Pancreas (tissue), 10 donors: ENCODE measurements at places on chromosomes 11 and 22. TPM values are rescaled to one million over a fixed set of nuclear protein-coding genes. Genes with fewer than 3 reads are reported as not detected.
A peak's percentile ranks its signal among the peaks of the same experiment; 100 is the strongest.

Gene CAPRIN1
- total RNA-seq: 99.4 TPM

DNA sequence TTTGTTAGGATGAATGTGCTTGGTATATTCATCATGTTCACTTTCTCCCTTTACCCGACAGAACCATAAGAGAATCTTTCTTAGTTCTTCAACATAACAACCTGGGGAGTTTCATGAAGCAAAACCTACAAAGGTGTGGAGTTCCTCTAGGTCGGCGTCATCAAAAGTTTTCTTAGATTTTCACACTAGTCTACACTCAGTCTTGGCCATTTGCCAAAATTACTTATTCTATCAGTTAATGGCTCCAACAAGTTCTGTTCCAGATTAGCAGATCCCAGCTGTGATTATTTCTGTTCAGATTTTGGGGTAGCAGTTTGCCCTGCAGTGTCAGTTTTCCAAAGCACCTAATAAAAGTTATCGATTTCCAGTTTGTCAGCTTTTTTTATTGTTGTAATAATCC lies 935.8 kb upstream of the RAG2 start:
- H3K27me3 ChIP-seq: no peaks in the 10 kb centered on the region
- H3K4me3 ChIP-seq: no peak overlapping the region
- H3K36me3 ChIP-seq: no peaks in the 10 kb centered on the region
- no peak for DNase-seq
- H3K4me1 ChIP-seq: no peaks in the 10 kb centered on the region

GRCh38 chr11:13098616-13099289 lies 89.6 kb downstream of the RASSF10 start:
- no peaks in the 10 kb centered on the region for H3K4me1 ChIP-seq
- H3K27ac ChIP-seq: no peak overlapping the region
- H3K36me3 ChIP-seq: no peaks in the 10 kb centered on the region
- H3K27me3 ChIP-seq: no peaks in the 10 kb centered on the region

GRCh38 chr11:123457187-123457770 lies 27.2 kb downstream of the GRAMD1B start:
- peak overlapping the region; percentile 12 for H3K27ac ChIP-seq
- DNase-seq: no peak
- no peaks in the 10 kb centered on the region for H3K27me3 ChIP-seq
- H3K4me1 ChIP-seq: no peaks in the 10 kb centered on the region
- H3K4me3 ChIP-seq: no peak overlapping the region

GRCh38 chr11:120174866-120175265 lies 36.0 kb upstream of the OAF start:
- H3K27ac ChIP-seq: no peak overlapping the region
- H3K27me3 ChIP-seq: no peaks in the 10 kb centered on the region
- no peak for DNase-seq

Gene PTPMT1
- total RNA-seq: 24.7 TPM

- no peaks in the 10 kb centered on the region for H3K4me1 ChIP-seq
- H3K27ac ChIP-seq: no peak overlapping the region
- no peak overlapping the region for H3K4me3 ChIP-seq
- no peak for DNase-seq
- no peaks in the 10 kb centered on the region for H3K36me3 ChIP-seq
Observed at GRCh38 chr22:25212337-25212736, 7.1 kb upstream of the CRYBB2 start.

GRCh38 chr11:129580278-129580677 lies 204.6 kb downstream of the BARX2 start:
- no peaks in the 10 kb centered on the region for H3K27me3 ChIP-seq
- H3K4me3 ChIP-seq: no peak overlapping the region
- DNase-seq: no peak
- H3K4me1 ChIP-seq: no peaks in the 10 kb centered on the region
- no peaks in the 10 kb centered on the region for H3K36me3 ChIP-seq

GRCh38 chr11:45733176-45733575 lies 67.8 kb upstream of the CHST1 start:
- H3K27ac ChIP-seq: no peak overlapping the region
- H3K4me3 ChIP-seq: no peak overlapping the region
- no peaks in the 10 kb centered on the region for H3K4me1 ChIP-seq
- no peak for DNase-seq
- H3K27me3 ChIP-seq: no peaks in the 10 kb centered on the region

- no peak overlapping the region for H3K27ac ChIP-seq
- H3K4me1 ChIP-seq: peaks cover 5% of the 10 kb centered on the region
- H3K27me3 ChIP-seq: no peaks in the 10 kb centered on the region
Observed at GRCh38 chr11:114310095-114310494, 13.9 kb downstream of the NNMT start.

GRCh38 chr22:37953062-37953436 lies 352 bp downstream of the C22orf23 start:
- no peaks in the 10 kb centered on the region for H3K36me3 ChIP-seq
- H3K27ac ChIP-seq: no peak overlapping the region
- peak overlapping the region; percentile 92 for H3K4me3 ChIP-seq
- peaks cover 7% of the 10 kb centered on the region for H3K4me1 ChIP-seq
- no peak for DNase-seq

Gene ZP1
- not detected for total RNA-seq

Gene OR52A1
- not detected for total RNA-seq
